ENCODE measurements at places on chromosomes 1 and 21.

- no peak for DNase-seq
Observed at GRCh38 chr1:228018125-228018398, 11.3 kb downstream of the WNT3A start.

DNA sequence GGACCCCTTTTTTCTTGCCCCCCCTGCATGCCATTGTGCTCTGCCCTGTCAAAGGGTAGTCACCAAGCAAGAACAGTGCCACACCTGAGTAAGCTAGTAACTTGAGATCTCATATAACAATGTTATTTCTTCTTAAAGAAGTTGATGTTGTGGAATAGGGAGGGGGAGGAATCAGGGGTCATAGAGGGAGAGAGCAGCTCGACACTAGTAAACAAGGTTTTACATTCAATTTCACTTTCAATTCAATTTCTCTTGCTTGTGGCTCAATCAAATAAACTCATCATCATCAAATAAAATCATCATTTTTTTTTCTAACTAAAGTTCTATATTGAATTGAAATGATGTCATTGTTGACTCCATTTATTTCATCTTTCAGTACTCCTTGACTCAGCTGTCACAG is 106.4 kb downstream of the CRB1 start:
- no peak for DNase-seq

- no peak for DNase-seq
Observed at GRCh38 chr1:201648066-201648906, 109.4 kb downstream of the NAV1 start.

- no peak for DNase-seq
Observed at GRCh38 chr1:4108331-4108730, 208.3 kb upstream of the C1orf174 start.

DNA sequence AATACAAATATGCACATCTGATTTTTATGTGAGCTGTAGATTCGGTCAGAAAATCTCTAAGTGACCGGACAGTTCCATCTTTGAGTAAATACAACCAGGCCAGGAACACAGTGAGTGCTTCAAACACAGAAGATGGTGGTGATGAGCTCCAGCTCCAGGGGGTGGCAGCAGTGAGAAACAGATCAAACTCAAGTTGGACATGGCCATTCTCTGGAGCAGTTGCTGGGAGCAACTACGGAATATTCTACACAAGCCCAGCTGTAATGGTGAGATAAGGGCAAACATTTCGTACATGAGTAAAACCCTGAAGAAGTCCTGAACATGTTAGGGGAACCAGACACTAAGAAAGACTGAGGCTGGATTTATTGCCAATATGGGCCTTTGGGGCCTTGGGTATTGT is 100.7 kb downstream of the BARHL2 start:
- DNase-seq = no peak

DNA sequence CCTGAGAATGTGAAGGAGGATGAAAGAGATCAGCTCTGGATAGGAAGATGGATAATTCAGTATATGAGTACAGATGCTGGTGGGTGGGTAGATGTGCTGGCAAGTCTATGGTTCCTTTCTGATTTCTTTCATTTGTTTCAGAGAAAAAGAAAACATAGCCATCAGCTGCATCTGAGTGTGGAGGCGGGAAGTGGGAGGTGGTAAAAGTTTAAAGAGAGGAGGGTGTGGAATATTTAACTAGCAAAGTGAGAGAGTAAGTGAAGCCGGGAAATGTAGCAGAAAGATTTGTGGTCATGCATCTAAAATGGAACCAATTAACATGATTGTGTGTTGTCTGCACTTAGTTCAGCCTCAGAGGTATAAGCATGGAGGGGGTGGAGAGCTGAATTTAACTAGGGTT is 16.4 kb downstream of the RPE65 start:
- DNase-seq = no peak

DNA sequence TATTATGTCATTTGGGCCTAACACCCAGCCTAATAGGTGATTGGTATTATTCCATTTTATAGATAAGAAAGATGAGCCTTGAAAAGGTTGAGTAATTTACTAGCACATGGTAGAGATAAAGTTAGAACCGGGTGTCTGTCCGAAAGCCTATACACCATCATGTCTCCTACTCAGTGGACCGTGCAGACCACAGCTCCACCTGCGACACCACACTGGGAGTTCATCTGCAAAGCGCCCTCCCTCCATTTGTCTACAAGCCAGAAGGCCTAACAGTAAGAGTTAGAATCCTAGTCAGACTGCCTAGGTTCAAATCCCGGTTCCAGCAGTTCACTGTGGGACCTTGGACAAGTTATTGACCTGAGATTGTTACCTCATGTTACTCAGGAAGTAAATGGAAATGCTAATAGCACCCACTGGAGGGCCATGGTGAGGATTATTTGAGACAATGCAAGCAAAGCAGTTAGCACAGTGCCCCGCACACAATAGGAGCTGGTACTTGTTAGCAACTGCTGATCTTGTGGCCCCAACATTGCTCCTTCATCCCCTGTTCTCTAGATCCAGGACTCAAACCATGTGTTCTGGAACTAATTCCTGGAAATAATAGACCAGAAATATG is 20.5 kb downstream of the ARMH1 start:
- no peak for DNase-seq

GRCh38 chr1:246162560-246162959 is 344.5 kb downstream of the SMYD3 start:
- no peak for DNase-seq

DNA sequence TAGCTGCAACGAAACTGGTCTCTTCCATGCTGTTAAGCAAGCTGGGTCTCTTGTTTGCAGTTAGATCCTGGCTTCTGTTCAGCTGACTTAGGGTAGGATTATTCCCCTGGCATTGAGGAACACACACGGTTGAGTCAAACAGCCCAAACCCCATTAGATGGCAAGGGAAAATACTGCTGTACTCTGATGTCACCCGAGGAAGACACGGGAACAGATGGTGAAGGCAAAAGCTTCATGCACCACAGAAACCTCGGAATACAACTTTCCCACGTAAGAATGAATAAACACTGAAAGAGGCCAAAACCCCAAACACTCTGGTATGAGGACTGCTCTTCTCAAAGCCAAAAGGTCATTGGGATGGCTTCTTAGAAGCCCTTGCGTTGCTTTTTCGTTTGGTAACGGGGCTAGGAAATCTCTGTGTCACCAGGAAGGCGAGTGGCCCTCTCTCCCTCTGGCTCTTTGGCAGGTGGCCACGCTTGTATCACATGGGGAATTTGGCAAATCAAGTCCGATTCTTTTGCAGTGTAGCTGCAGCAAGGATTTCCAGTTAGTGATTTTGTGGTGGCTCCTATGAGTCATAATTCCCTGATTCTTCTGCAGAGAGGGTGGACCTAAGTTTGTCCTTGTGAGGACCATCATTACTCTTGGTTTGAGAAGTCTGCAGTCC is 16.7 kb upstream of the LYST start:
- no peak for DNase-seq

DNA sequence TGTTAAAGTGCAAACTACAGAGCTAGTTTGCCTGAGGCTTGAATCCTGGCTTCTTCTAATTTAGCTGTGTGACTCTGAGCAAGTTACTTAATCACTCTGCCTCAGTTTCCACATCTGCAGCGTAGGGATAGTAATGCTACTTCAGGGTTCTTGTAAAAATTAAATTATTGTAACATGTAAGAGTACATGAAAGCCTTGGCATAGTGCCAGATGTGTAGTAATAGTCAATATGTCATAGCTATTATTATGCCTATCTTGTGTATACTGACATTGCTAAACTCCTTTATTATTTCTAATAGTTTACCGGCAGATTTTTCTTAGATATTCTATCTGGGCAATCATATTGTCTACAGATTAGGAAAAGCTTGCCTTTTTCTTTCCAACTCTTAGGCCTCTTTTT is 6.8 kb upstream of the TADA1 start:
- no peak for DNase-seq

GRCh38 chr1:64337926-64338325 is 132.0 kb upstream of the CACHD1 start:
- no peak for DNase-seq

Data from activated naive CD4-positive, alpha-beta T cell treated with Interleukin-2 at 50 U/mL for 16 hours (primary cell).